Ascending aorta (tissue), 2 donors: ENCODE measurements at places on chromosomes 7 and 10. TPM values are rescaled to one million over a fixed set of nuclear protein-coding genes. Genes with fewer than 3 reads are reported as not detected.

Gene RPEL1
- total RNA-seq = not detected

Gene ABCC2
- total RNA-seq = 0.96 TPM

Gene PGAM1
- total RNA-seq = 171 TPM

Gene ATG9B
- not detected for total RNA-seq

Gene IGF2BP3
- total RNA-seq = not detected

Gene EPO
- total RNA-seq = not detected

DNA sequence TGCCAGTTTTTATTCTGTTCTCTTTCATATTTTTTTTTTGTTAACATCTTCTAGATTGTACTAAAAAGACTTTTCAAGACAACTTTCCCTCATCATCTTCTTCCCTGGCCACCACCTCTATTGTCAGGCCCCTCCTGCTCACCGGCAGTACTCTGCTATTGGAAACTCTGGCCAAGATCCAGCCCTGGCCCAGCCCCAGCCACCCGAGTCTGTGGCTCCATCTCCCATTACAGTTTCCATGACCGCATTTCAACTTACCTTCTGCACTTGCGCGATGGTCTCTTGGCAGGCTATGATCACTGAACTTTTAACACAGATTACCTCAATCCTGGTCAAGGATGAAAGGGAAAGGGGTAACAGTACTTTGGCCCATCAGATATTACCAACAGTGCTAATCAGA, 137.7 kb upstream of the POM121L12 start:
- H3K4me1 ChIP-seq = no peaks in the 10 kb centered on the region
- H3K27me3 ChIP-seq = no peaks in the 10 kb centered on the region
- no peak for DNase-seq
- H3K4me3 ChIP-seq = peak overlapping the region; percentile 9
- no peak overlapping the region for H3K27ac ChIP-seq

GRCh38 chr7:35549781-35550180, 145.2 kb downstream of the HERPUD2 start:
- no peaks in the 10 kb centered on the region for H3K4me1 ChIP-seq
- H3K4me3 ChIP-seq = no peak overlapping the region

- H3K4me3 ChIP-seq = no peak overlapping the region
- no peak overlapping the region for H3K27ac ChIP-seq
- no peak for DNase-seq
- H3K36me3 ChIP-seq = no peaks in the 10 kb centered on the region
- no peaks in the 10 kb centered on the region for H3K4me1 ChIP-seq
Observed at GRCh38 chr7:80642871-80643270, 4.4 kb downstream of the CD36 start.

DNA sequence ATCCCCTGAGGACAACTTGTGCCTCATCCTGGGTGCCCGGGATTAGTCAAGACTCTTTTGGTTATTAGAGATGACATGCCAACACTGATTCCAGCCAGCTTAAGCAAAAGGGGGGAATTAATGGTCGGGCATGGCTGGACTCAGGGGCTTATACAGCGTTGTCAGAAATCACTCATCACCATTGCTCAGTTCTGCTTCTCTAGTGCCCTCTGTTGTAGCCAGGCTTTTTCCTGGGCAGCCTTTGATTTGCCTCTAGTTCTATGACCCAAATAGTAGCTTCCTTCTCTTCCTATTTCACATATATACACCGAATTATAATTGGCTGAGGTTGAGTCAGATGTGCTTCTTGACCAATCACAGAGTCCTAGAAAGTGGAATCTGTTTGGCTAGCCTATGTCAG, 192.0 kb upstream of the HABP2 start:
- H3K36me3 ChIP-seq = no peaks in the 10 kb centered on the region
- peaks cover 8% of the 10 kb centered on the region for H3K4me1 ChIP-seq
- no peaks in the 10 kb centered on the region for H3K27me3 ChIP-seq
- no peak for DNase-seq

DNA sequence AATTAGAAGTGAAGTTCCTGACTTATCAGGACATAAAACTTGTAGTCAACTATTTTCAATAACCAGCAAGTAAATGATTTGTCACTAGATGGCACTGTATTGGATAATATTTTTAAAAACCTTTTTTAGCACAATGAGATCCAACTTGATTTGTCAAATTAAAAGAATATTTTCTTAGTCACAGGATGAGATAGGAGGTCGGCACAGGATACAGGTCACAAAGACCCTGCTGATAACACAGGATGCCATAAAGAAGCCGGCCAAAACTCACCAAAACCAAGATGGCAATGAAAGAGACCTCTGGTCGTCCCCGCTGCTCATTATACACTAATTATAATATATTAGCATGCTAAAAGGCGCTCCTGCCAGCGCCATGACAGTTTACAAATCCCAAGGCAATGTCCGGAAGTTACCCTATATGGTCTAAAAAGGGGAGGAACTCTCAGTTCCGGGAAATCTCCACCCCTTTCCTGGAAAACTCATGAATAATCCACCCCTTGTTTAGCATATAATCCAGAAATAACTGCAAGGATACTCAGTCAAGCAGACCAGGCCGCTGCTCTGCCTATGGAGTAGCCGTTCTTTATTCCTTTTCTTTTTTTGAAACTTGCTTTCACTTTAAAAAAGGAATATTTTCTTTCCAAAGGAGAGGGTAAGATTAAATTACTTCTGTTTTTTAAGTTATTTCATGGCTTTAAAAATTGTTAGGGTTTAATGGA, 255.7 kb upstream of the MKLN1 start:
- peaks cover 4% of the 10 kb centered on the region for H3K4me1 ChIP-seq
- H3K27me3 ChIP-seq = no peaks in the 10 kb centered on the region
- H3K4me3 ChIP-seq = peak overlapping the region; percentile 18
- H3K27ac ChIP-seq = peak overlapping the region; percentile 16
- peak; percentile 82 for DNase-seq

GRCh38 chr10:79487296-79488194, 24.8 kb upstream of the EIF5AL1 start:
- peaks cover 10% of the 10 kb centered on the region for H3K4me1 ChIP-seq
- no peaks in the 10 kb centered on the region for H3K27me3 ChIP-seq
- peak; percentile 70 for DNase-seq
- no peaks in the 10 kb centered on the region for H3K36me3 ChIP-seq
- no peak overlapping the region for H3K4me3 ChIP-seq

- no peak overlapping the region for H3K4me3 ChIP-seq
- H3K27ac ChIP-seq = no peak overlapping the region
- no peaks in the 10 kb centered on the region for H3K4me1 ChIP-seq
- H3K27me3 ChIP-seq = no peaks in the 10 kb centered on the region
Observed at GRCh38 chr7:94266238-94266644, 128.5 kb upstream of the COL1A2 start.

DNA sequence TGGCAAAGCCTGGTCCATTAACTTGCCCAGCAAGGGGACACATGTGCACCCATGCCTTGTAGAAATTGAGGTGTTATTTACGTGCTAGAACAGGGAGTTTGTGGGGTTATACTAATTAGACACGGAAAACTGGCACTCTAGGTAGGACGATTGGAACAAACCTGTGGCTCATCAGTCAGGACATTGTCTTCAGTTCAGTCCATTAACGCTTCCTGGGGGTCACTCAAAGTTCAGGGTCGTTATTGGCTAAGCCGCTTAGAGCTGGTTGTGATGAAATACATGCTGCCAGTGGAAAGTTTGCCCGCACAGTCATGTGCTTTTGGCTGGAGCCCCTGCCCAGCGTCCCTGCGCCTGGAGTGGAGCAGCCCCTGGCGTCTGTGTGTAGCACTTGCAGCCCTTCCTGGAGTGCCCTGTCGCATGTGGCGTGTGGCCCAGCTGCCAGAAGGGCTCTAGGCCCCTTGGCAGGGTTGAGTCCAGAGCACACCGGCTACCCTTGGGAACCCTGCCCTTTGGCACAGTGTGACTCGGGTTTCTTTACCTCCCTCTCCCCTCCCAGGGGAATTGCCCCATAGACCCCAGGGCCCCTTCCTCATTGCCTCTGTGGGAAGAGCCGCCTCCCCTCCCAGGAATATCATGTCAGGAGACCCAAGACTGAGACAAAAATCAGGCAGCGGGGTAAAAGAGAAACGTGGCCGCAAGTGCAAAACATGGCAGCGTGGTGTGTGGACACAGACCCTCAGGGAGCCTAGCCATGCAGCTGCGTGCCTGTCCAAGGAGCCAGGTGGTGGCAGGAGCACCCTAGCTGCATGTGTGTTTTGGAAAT, 9.8 kb downstream of the ZNF775 start:
- H3K27me3 ChIP-seq = no peaks in the 10 kb centered on the region
- H3K27ac ChIP-seq = no peak overlapping the region
- no peaks in the 10 kb centered on the region for H3K36me3 ChIP-seq
- peaks cover 2% of the 10 kb centered on the region for H3K4me1 ChIP-seq
- no peak overlapping the region for H3K4me3 ChIP-seq

- no peaks in the 10 kb centered on the region for H3K4me1 ChIP-seq
- no peak overlapping the region for H3K4me3 ChIP-seq
- no peak overlapping the region for H3K27ac ChIP-seq
- no peaks in the 10 kb centered on the region for H3K36me3 ChIP-seq
Observed at GRCh38 chr7:102081244-102081627, 205.4 kb upstream of the SH2B2 start.

GRCh38 chr7:95472581-95473161, 13.1 kb upstream of the ASB4 start:
- no peak for DNase-seq
- no peak overlapping the region for H3K4me3 ChIP-seq
- no peaks in the 10 kb centered on the region for H3K4me1 ChIP-seq
- no peaks in the 10 kb centered on the region for H3K27me3 ChIP-seq
- no peak overlapping the region for H3K27ac ChIP-seq

- H3K27ac ChIP-seq = peak overlapping the region; percentile 29
- peaks cover 6% of the 10 kb centered on the region for H3K4me1 ChIP-seq
- H3K4me3 ChIP-seq = no peak overlapping the region
- no peaks in the 10 kb centered on the region for H3K27me3 ChIP-seq
- DNase-seq = no peak
Observed at GRCh38 chr10:17649836-17650235, 5.9 kb downstream of the STAM start.

DNA sequence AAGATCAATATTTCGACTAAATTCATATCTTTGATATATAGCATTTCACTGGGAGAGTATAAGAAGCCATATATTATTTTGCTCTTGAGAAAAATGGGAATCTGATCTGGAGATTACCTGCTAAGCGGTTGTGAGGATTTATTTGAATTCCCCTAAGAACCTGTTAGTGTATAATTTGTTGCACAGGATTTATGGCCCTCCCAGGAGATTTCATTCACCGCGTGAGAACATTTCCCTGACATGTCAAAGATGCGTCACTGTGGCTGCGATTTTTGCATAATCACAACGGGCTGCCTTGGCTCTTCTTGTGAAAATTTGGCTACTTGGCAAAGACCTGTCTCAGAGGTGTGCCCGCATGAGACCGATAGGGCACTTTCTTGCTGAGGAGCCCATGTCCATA, 184.7 kb upstream of the PFKP start:
- no peak overlapping the region for H3K27ac ChIP-seq
- no peak for DNase-seq
- no peak overlapping the region for H3K4me3 ChIP-seq
- H3K4me1 ChIP-seq = no peaks in the 10 kb centered on the region

DNA sequence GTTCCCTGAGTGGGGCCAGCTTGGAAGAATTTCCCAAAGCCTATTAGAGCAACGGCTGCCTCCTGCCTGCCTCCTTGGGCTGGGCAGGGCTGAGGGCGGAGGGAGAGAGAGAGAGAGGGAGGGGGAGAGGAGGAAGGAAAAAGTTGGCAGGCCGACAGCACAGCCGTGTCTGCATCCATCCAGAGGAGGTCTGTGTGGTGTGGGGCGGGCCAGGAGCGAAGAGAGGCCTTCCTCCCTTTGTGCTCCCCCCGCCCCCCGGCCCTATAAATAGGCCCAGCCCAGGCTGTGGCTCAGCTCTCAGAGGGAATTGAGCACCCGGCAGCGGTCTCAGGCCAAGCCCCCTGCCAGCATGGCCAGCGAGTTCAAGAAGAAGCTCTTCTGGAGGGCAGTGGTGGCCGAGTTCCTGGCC, at the start of gene AQP1:
TSS of gene AQP1 (plus strand) at position 293 of the 409 bp plus-strand sequence. CDS start at position 350, 57 bp downstream.
- H3K4me3 ChIP-seq = peak within 1 kb of the TSS; percentile 62
- peak within 1 kb of the TSS; percentile 97 for H3K27ac ChIP-seq
- peaks cover 50% of the 10 kb centered on the region for H3K4me1 ChIP-seq
- no peaks in the 10 kb centered on the region for H3K36me3 ChIP-seq

GRCh38 chr7:2171855-2172254, 60.9 kb downstream of the MAD1L1 start:
- DNase-seq = no peak
- no peaks in the 10 kb centered on the region for H3K27me3 ChIP-seq
- H3K27ac ChIP-seq = no peak overlapping the region
- H3K4me3 ChIP-seq = no peak overlapping the region
- H3K4me1 ChIP-seq = peaks cover 3% of the 10 kb centered on the region
- H3K36me3 ChIP-seq = no peaks in the 10 kb centered on the region

- H3K4me3 ChIP-seq = no peak overlapping the region
- H3K4me1 ChIP-seq = no peaks in the 10 kb centered on the region
- no peak for DNase-seq
- no peaks in the 10 kb centered on the region for H3K36me3 ChIP-seq
Observed at GRCh38 chr10:70912556-70912955, 24.2 kb upstream of the PCBD1 start.

DNA sequence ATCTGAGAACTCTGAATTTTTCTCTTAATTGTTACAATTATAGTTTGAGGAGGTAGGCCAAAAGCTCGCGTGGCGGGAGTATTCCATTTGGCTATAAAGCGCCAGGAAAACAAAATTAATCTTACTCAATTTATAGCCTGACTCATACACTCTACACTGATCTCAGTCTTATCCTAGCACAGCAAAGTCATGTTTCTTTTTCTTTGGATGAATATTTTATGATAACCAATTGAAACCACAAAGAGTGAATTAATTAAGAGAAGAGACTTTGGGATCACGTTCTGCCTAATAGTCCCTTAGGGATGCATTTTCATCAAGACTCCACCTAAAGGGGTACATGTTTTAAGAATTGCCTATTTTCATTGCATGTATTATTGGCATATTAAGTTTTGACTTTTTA, 420.8 kb downstream of the HGF start:
- no peak overlapping the region for H3K4me3 ChIP-seq
- no peak for DNase-seq
- H3K36me3 ChIP-seq = no peaks in the 10 kb centered on the region
- H3K27ac ChIP-seq = no peak overlapping the region
- H3K4me1 ChIP-seq = no peaks in the 10 kb centered on the region

- no peak overlapping the region for H3K4me3 ChIP-seq
- no peaks in the 10 kb centered on the region for H3K36me3 ChIP-seq
- no peaks in the 10 kb centered on the region for H3K4me1 ChIP-seq
- H3K27me3 ChIP-seq = no peaks in the 10 kb centered on the region
- DNase-seq = no peak
Observed at GRCh38 chr7:80941208-80941758, 22.4 kb upstream of the SEMA3C start.

- DNase-seq = no peak
- H3K36me3 ChIP-seq = no peaks in the 10 kb centered on the region
- no peaks in the 10 kb centered on the region for H3K27me3 ChIP-seq
Observed at GRCh38 chr7:30201161-30201666, 66.4 kb downstream of the MTURN start.

GRCh38 chr7:76048668-76048988, 722 bp downstream of the MDH2 start:
- H3K27ac ChIP-seq = peak overlapping the region; percentile 96
- H3K4me3 ChIP-seq = peak overlapping the region; percentile 99
- no peaks in the 10 kb centered on the region for H3K36me3 ChIP-seq
- H3K27me3 ChIP-seq = no peaks in the 10 kb centered on the region
